GM12878 (cell line): ENCODE measurements at places on chromosomes 7 and 10. TPM values are rescaled to one million over a fixed set of nuclear protein-coding genes. Genes with fewer than 3 reads are reported as not detected.

Gene BCAP29
- total RNA-seq = 32.0 and 33.4 TPM in 2 replicates

Gene SUN3
- not detected in 2 replicates for total RNA-seq

Gene SLC26A5
- total RNA-seq = not detected in 2 replicates

Gene GRM8
- total RNA-seq = 0.33 and 0.69 TPM in 2 replicates

Gene PRKCQ
- 0.93 and 0.97 TPM in 2 replicates for total RNA-seq

Gene LIPM
- total RNA-seq = not detected in 2 replicates

Gene SYT15B
- total RNA-seq = 0.18 TPM in 1 of 2 replicates, not detected in the other

Gene MYO3A
- total RNA-seq = not detected in 2 replicates

Gene GIMAP4
- 0.54 and 1.0 TPM in 2 replicates for total RNA-seq

Gene LIPJ
- total RNA-seq = 0.11 TPM in 1 of 2 replicates, not detected in the other

Gene ATOH7
- total RNA-seq = not detected in 2 replicates

Gene HHEX
- 17.8 and 21.6 TPM in 2 replicates for total RNA-seq

Gene ZNF746
- total RNA-seq = 17.3 and 19.0 TPM in 2 replicates

Gene CALN1
- total RNA-seq = 1.9 and 2.6 TPM in 2 replicates

Gene EPO
- 0.16 TPM in 1 of 2 replicates, not detected in the other for total RNA-seq

Gene CCL24
- total RNA-seq = not detected in 2 replicates
